ENCODE measurements at places on chromosomes 2 and 18. TPM values are rescaled to one million over a fixed set of nuclear protein-coding genes. Genes with fewer than 3 reads are reported as not detected.

DNA sequence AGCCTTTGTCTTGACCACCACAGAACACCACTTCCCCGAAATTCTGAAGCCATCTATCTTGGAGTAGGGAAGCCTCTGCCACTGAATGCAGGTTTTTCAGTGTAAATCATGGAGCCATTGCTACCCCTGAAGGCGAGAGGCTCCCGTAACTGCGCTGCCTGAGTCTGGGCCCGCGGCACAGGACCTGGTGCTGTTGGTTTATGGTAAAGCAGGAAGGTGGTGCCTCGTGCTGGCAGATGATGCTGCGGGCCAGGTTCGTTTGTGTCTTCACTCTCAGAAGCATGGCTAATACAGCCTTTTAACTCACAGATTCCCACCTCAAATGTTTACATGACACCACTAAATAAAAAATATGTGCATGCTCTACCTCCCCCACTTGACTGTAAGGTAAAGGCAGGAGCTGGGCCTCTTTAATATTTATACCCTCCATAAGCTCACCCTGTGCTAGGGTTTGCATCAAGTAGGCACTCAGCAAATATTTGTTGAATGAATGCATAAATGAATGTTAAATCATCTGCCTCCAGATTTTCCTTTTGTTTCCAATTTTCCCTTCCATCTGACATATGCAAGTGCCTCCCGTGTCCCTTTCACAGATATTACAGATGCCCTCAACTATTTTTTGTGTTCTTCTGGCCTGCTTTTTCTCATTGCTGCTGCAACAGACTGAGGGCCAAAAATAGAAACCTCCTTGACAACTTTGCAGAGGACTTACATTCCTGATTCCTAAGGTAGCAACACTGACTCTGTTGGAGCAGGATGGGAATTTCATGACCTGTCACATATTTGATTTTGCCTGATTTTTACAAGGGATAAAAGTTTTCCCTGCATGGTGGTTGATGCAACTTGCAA, 83.5 kb upstream of the CPO start:
- no peak for DNase-seq
- H3K4me3 ChIP-seq = no peak overlapping the region
- H3K36me3 ChIP-seq = no peaks in the 10 kb centered on the region
- H3K27ac ChIP-seq = no peak overlapping the region
- H3K27me3 ChIP-seq = no peaks in the 10 kb centered on the region

DNA sequence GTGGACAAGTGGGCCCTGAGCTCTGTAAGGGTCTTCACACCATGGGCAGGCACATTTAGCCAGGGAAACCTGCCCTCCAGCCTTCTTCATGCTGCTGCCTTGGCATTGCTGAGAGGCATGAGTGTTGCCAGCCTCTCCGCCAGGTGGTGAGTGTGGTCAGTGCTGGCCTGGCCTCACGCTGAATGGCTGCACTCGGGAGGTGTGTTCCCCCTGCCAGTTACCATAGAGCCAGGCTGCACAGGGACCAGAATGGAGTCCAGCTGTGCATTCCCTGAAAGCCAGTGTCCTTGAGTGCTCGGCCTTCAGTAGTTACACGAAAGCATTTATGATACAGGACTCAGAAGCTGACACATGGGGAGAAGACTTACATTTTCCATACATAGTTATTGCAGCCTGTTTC, 139.7 kb downstream of the ATP9B start:
- H3K27me3 ChIP-seq = no peaks in the 10 kb centered on the region
- no peak overlapping the region for H3K27ac ChIP-seq
- peaks cover 6% of the 10 kb centered on the region for H3K36me3 ChIP-seq
- no peak for DNase-seq

DNA sequence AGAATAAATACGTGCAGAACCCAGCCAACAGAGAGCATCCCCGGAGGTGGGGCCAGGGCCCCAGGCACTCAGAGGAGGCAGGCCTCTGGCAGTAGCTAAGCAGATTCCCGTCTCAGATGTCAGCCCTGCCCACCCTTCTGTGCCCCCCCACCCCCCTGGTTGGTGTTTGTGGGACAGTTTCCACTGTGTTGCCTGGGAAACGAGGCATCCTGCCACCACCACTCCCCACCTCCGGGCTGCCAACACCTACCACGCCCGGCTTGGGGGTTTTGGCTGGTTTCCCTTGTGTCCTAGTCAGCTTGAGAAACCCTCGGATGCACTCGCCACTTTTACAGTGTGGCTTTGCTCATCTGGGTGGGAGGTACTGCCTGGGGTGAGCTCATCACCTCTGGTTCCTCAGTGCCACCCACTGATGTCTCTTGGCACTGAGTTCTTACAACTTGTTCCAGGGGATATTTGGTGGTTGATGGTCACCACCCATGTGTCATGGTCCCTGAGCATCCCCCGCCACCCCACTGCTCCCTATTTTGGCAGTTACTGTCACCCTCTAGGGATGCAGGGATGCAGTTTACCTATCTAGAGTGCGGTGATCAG, 72.4 kb upstream of the YWHAQ start:
- no peak for DNase-seq
- H3K36me3 ChIP-seq = no peaks in the 10 kb centered on the region
- H3K27me3 ChIP-seq = no peaks in the 10 kb centered on the region

DNA sequence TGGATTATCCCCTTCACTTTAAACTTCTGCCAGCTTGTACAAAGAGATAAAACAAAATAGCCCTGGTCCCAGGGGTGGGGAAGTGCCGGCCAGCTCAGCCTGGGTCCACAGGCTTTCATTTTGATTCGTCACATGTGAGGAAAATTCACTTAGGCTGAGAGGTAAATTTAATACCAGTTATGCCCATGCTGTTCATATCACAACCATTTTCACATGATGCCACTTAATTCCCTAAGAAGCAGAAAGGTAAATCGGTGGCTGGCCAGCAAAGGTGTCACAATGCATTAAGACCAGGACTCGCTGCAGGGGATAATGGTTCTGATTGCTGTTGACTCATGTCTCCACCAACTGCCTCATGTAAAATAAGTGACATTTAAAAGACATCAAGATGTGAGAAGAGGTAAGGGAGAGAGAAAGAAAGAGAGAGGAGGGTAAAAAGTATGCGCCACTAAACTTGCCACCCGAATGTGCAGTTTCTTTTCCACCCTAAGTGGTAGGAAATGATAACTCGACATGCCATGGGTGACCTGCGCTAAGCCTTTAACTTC, 261.0 kb upstream of the SIX3 start:
- DNase-seq = no peak
- H3K36me3 ChIP-seq = no peaks in the 10 kb centered on the region
- H3K27ac ChIP-seq = no peak overlapping the region
- no peaks in the 10 kb centered on the region for H3K4me1 ChIP-seq
- no peak overlapping the region for H3K4me3 ChIP-seq
- H3K27me3 ChIP-seq = no peaks in the 10 kb centered on the region

MSGN1 gene
- total RNA-seq = not detected

- no peak overlapping the region for H3K27ac ChIP-seq
- no peaks in the 10 kb centered on the region for H3K27me3 ChIP-seq
- peak; percentile 31 for DNase-seq
- no peak overlapping the region for H3K4me3 ChIP-seq
Observed at GRCh38 chr2:239594772-239595608, 194.2 kb upstream of the HDAC4 start.

DNA sequence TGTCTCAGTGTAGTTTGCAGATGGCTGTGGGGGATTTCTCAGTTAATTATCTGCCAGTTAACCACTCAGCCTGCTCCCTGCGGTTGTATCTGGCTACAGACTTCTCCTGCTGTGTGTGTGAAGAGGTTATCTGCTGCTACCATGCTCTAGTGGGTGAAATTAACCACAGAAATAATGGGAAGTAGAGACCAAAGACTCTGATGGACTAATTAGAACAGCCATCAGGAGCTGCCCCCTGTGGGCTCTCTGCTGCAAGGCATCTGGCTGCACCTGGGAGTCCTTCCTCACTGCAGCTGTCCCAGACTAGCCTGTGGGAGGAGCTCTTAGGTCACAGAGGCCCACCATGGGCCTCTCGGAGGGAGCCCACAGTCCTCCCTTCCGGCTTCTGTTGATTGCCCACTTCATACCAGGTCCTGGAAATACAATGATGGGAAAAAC, 66.6 kb downstream of the CTIF start:
- DNase-seq = no peak
- H3K27me3 ChIP-seq = no peaks in the 10 kb centered on the region
- H3K36me3 ChIP-seq = no peaks in the 10 kb centered on the region

- no peak for DNase-seq
- H3K4me1 ChIP-seq = no peaks in the 10 kb centered on the region
- H3K27me3 ChIP-seq = no peaks in the 10 kb centered on the region
- no peaks in the 10 kb centered on the region for H3K36me3 ChIP-seq
Observed at GRCh38 chr2:226429476-226429875, 370.1 kb downstream of the IRS1 start.

MAP2 gene
- total RNA-seq = 4.0 TPM

GRCh38 chr2:8574196-8575037, 107.4 kb upstream of the ID2 start:
- no peak for DNase-seq
- no peak overlapping the region for H3K4me3 ChIP-seq
- no peaks in the 10 kb centered on the region for H3K4me1 ChIP-seq

GRCh38 chr2:205070889-205071288, 525.6 kb downstream of the PARD3B start:
- H3K4me3 ChIP-seq = no peak overlapping the region
- no peaks in the 10 kb centered on the region for H3K27me3 ChIP-seq
- no peak overlapping the region for H3K27ac ChIP-seq
- no peaks in the 10 kb centered on the region for H3K36me3 ChIP-seq
- no peak for DNase-seq

SERPINB2 gene
- not detected for total RNA-seq

ASB18 gene
- not detected for total RNA-seq

CNGA3 gene
- not detected for total RNA-seq

CFAP53 gene
- total RNA-seq = 0.13 TPM

RMDN2 gene
- 11.5 TPM for total RNA-seq

- H3K27me3 ChIP-seq = no peaks in the 10 kb centered on the region
- no peaks in the 10 kb centered on the region for H3K36me3 ChIP-seq
- no peak overlapping the region for H3K27ac ChIP-seq
- H3K4me3 ChIP-seq = no peak overlapping the region
- no peak for DNase-seq
- no peaks in the 10 kb centered on the region for H3K4me1 ChIP-seq
Observed at GRCh38 chr2:226782092-226782713, 17.4 kb downstream of the IRS1 start.

DNA sequence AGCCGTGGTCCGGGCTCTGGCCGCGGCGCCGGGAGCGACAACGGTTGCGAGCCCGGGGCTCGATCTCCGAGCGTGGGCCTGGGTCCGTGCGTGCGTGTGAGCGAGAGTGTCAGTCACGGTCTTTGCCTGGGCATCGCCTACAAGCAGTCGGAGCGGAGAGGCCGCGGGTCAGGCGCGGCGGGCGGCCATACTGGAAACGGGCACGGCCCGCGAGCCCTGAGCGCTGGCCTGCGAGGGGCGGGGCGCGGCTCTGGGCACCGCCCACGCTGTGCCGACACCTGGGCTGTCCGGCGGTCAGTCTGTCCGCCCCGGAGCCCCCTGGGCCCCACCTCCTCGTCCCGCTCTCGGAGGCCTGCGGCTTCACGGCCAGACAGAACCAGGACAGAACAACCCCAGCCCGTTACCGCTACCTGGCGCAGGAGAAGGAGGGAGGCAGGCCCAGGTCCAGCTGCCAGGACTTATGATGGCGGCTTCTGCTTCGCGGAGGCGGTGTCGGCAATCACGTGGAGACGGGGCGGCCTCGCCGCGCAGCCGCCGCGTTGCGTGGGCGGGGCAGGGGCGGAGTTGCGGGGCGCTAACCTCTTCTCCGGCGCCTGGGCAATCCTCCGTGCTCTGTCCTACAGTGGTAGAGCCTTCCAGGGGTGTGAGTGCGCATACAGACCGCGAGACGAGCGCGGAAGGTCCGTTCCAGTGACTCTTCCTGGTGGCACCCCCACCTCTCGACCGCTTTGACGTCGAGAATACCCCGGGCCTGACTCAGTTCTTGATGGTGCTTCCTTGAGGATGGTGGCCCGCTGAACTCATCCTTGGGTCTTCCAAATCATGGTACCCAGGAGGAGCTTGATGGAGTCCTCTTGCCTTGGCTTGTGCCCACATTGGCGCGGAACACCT, at the start of gene TMEM131:
TMEM131 (minus strand) TSS at position 215 of the 891 bp plus-strand sequence. CDS start 286 bp downstream, outside the sequence.
- H3K36me3 ChIP-seq = no peaks in the 10 kb centered on the region
- H3K4me1 ChIP-seq = peaks cover 23% of the 10 kb centered on the region
- H3K27ac ChIP-seq = peak within 1 kb of the TSS; percentile 95
- peak; percentile 97 for DNase-seq
- peak within 1 kb of the TSS; percentile 85 for H3K4me3 ChIP-seq
- no peaks in the 10 kb centered on the region for H3K27me3 ChIP-seq

CNDP1 gene
- total RNA-seq = 14.9 TPM

DNA sequence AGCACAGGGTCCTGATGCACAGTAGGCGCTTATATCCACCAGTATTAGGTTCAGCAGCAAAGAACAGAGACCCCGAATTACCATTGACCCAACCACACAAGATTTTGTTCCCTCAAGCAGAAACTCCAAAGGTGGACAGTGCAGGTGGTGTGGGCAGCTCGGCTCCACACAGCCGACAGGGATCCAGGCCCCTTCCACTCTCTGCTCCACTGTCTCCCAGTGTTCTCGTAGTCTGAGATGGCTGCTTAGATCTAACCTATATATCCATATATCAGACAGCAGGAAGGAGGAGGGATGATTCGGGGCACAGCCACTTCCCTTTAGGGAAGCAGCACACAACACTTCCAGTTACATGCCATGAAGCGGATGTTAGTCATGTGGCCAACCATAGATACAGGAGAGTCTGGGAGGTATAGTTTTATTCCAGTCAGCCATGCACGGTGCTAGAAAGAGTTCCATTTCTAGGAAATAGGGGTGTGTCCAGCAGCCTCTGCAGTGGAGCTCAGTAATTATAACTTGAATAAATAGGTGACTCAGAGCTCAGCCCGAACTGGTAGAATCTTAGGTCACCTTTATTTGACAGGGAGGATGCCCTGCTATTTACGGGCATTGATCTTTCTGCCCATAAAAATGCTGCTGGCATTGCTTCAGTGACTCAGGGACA, 158.9 kb downstream of the TWIST2 start:
- H3K4me1 ChIP-seq = no peaks in the 10 kb centered on the region
- no peaks in the 10 kb centered on the region for H3K27me3 ChIP-seq
- no peak overlapping the region for H3K27ac ChIP-seq
- DNase-seq = no peak
- no peak overlapping the region for H3K4me3 ChIP-seq

GRCh38 chr2:230868947-230869913, 4.5 kb downstream of the ITM2C start:
- no peaks in the 10 kb centered on the region for H3K4me1 ChIP-seq
- no peak overlapping the region for H3K27ac ChIP-seq
- H3K36me3 ChIP-seq = no peaks in the 10 kb centered on the region

DNA sequence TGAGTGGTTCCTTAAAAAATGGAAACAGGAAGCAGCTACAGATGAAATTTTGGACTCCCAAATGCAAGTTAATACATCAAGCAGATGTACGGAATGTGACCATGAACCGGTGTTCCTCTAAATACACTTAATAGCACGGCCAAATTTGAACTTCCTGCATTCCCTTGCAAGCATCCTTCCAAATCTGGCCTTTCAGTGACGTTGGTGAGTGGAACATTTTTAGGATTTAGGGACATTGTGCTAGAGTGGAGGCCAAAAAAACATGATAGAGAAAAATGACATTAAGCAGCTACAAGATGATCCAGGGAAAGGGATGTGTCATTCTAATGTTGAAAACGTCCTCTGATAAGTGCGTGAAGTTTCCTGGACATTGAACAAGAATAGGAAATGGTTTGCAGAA, 62.1 kb downstream of the CTAGE1 start:
- no peaks in the 10 kb centered on the region for H3K36me3 ChIP-seq
- no peak for DNase-seq
- no peaks in the 10 kb centered on the region for H3K4me1 ChIP-seq
- H3K27ac ChIP-seq = no peak overlapping the region
- H3K27me3 ChIP-seq = no peaks in the 10 kb centered on the region
- H3K4me3 ChIP-seq = no peak overlapping the region

All from right lobe of liver (tissue), 6 donors.